ENCODE measurements at places on chromosomes 6 and 20.

DNA sequence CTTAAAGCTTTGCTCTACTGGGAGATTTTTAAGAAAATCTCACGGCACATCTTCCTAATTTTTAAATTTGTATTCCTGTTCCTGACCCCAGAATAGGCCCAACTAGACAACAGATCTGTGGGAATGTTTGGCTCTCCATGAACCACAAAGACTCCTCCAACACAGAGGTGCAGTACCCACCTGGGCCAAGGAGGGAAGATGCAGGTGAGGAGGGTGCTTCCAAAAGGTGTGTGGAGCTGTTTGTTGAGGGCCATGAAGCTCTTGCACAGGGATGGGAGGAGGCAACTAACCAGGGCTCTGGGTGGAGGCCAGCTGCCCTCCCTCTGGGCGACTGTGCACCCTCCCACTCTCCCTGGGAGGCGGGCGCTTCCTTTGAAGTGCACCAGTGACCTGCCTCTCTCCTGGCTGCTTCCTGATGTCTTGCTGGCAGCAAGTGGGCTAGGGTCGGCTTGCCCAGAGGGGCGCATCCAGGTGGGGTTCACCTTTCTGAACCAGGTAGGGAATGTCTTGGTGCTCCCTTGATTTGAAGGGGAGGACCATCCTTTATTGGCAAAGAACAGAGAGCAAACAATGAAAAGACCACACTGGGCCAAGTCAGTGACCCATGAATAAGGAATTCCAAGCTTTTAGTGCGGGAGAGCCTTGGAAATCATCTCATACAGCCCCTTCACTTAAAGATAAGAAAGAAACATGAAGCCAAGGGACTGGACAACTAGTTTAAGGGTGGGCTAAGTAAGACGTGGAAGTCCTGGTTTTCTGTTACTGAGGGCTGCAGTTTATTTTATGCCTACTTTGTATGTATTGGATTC lies 76.0 kb downstream of the ANKRD6 start:
- DNase-seq, result no peak

- no peak for DNase-seq
These were observed 100.2 kb upstream of the ARMC2 start for GRCh38 chr6:108748055-108748454.

DNA sequence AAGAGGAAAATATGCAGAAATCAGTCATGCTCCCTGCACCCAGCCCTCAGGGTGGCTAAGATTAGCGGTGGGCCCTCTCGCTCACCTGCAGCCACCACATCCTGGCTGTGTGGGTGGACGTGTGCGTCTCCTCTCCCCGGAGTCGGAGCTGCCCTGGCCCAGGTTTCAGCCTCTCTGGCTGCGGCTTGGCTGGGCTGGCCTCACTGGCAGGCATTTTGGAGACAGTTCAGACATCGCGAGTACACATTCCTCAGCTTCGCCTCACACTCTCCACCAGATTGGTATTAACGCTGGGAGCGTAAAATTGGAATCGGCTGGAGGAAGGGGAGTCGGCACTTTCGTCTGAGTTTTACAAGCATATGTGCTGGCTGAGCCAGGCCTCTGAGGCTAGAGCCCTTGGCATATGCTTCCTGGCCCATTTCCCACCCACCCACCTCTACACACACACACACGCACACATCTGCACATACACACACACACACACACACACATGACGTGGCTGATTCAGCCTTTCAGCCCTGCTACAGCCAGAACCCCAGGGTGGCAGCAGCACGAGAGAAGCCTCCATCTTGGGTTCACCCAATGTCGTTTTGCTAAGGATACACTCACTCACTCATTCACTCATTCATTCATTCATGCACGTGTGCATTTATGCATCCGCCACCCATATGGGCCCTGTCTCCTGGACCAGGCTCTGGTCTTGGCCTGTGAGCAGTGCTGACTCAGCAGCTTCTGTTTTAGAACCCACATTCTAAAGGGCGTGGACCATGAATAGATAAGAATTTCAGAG lies 42.9 kb downstream of the BCAS4 start:
- no peak for DNase-seq

- peak; percentile 32 for DNase-seq
These were observed 453 bp downstream of the KCNQ5 start for GRCh38 chr6:72622094-72622940.

- no peak for DNase-seq
These were observed 47.3 kb upstream of the ZNF133 start for GRCh38 chr20:18240997-18241396.

GRCh38 chr6:52385074-52385473 lies 23.1 kb downstream of the PAQR8 start:
- no peak for DNase-seq

GRCh38 chr6:81977486-81977885 lies 225.0 kb upstream of the TENT5A start:
- no peak for DNase-seq

GRCh38 chr20:48196001-48196400 lies 410.7 kb upstream of the SULF2 start:
- DNase-seq, result no peak

GRCh38 chr20:40961176-40961575 lies 67.4 kb upstream of the TOP1 start:
- DNase-seq, result no peak

DNA sequence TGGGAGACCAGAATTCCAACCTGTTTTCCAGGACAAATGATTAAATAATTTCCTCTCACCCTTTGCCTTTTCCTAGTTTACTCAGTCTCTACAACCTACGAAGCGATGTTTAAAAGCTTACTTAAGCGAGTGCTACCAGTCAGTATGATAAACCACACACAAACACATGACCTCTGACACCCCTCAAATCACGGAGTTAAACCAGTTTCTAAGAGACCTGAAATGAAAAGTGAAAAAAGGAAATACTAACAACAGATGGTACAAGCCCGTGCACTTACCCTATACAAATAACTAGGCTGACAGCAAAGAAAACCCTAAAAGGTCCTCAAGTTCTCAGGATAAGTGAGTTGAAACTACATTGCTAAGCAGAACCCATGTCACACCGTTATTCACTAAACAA lies 7.7 kb downstream of the TNFRSF21 start:
- no peak for DNase-seq

GRCh38 chr6:137286916-137287315 lies 67.7 kb upstream of the IFNGR1 start:
- DNase-seq, result no peak

GRCh38 chr6:54710456-54710855 lies 136.1 kb upstream of the FAM83B start:
- no peak for DNase-seq

DNA sequence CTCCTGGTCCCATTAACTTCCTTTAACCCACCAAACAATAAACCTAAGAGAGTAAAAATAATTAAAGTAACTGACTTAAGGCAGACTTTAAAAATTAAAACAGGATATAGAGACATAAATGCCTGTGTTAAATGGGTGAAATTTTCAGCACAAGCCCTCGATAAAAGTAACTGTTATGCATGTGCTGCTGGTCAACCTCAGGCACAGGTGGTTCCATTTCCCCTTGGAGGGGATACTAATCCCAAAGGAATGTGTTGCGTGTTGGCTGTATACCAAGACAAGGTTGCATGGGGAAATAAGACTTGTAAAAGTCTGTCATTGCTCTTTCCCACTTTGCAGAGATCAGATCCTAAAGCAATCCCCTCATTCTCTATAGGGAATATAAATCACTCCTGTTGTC lies 25.8 kb downstream of the HLA-A start:
- DNase-seq, result no peak

- no peak for DNase-seq
These were observed 76.9 kb downstream of the TXNDC5 start for GRCh38 chr6:7833751-7834070.

- DNase-seq, result no peak
These were observed 102.7 kb downstream of the TRDN start for GRCh38 chr6:123533862-123534648.

DNA sequence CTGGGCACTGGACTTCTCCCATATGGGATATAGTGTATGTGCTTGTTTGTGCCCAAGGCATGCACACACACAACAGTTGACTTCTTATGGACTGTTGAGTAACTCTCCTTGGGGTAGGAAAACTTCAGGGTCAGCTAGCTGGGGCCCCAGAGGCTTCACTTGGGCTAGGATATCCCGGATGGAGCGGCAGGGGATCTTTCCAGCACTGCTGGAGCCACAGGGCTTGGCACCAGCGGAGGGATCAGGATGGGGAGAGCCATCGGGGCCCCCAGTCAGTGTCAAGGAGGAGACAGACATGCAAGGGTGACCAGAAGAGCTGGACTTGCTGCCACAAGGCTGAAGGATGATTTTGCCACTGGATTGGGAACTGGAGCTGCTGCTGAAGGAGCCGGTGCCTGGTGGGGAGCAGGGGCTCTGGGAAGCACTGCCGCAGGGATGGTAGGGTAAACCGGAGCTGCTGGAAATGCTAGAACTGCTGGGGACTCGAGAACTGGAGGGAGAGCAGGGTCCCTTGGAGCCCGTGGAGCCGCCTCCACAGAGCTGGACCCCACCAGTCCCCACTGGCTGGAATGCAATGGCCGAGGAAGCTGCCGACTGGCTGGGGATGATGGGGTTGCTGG lies 1.5 kb downstream of the PSORS1C1 start:
- no peak for DNase-seq

DNA sequence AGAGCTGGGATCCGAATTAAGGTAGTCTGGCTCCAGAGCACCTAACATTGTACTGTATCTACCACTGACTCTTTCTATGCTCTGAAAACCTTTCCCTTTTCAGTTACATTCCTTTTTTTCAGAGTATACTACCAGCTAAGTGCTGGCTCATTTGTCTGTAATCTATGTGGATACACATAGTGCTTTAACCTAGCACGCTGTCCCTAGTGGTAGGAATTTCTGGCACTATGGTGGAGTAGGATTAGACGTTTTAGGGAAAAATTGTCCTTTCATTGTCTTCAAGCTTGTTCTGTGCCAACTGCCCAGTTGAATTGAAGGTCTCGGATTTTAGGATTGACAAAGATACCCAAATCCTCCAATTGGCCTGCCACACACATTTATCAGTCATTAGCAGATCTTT lies 259.1 kb upstream of the FERMT1 start:
- DNase-seq, result no peak

DNA sequence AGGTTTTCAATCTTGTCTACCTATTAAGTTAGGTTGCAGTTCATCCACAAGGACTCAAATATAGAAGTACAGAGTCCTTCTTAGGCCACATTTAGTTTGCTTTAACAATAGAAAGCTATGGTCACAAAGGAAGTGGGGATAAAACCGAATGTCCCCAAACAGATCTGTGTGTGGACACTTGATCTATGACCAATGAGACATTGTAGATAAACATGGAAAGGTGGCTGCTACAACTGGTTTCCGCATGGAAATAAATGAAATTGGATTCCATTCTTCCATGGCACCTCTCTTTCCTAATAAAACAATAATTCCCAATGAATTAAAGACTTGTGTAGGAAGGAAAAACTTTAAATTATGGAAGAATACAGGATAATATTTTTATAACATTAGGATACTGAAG lies 20.4 kb upstream of the DOK5 start:
- DNase-seq, result no peak

- no peak for DNase-seq
These were observed 68.4 kb upstream of the RBM24 start for GRCh38 chr6:17212546-17213371.

DNA sequence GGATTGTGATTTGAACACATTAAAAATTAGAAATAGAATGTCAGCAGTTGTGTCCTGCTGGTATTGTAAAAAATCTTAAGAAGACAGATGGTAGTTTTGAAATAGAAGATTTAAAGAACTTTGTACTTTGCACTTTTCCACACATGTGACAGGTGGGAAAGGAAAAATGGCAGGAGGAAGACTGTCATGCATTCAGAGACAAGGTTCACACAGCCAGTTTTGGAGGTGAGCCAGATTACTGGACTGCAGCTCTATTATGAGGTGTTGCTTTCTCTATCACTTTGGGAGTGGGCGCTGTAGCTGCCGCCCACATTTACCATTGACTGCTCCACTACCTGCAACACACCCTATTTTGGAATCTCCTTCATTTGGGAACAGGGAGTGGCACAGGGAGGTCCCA lies 12.1 kb upstream of the NDUFAF4 start:
- no peak for DNase-seq

- no peak for DNase-seq
These were observed at the start of gene FOXC1 for GRCh38 chr6:1609648-1610496. FOXC1 (plus strand) TSS chr6:1609915; CDS start chr6:1610446, 531 bp downstream.

- no peak for DNase-seq
These were observed 62.6 kb downstream of the GINS1 start for GRCh38 chr20:25470045-25470444.

- DNase-seq, result no peak
These were observed 133.9 kb downstream of the ZDHHC14 start for GRCh38 chr6:157514659-157515496.

DNA sequence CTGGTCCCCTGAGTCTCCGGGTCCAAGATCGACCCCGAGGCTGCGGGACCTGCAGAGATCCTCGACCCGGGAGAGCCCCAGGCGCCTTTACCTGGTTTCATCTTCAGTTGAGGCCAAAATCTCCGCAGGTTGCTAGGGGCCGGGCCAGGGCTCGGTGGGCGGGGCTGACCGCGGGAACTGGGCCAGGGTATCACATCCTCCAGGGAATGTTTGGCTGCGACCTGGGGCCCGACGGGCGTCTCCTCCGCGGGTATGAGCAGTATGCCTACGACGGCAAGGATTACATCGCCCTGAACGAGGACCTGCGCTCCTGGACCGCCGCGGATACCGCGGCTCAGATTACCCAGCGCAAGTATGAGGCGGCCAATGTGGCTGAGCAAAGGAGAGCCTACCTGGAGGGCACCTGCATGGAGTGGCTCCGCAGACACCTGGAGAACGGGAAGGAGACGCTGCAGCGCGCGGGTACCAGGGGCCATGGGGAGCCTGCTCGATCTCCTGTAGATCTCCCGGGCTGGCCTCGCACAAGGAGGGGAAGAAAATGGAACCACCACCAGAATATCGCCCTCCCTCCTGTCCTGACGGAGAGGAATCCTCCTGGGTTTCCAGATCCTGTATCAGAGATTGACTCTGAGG lies 53.8 kb upstream of the POLR1H start:
- DNase-seq, result no peak

- no peak for DNase-seq
These were observed 665 bp downstream of the FASTKD5 start for GRCh38 chr20:3158968-3159431.

DNA sequence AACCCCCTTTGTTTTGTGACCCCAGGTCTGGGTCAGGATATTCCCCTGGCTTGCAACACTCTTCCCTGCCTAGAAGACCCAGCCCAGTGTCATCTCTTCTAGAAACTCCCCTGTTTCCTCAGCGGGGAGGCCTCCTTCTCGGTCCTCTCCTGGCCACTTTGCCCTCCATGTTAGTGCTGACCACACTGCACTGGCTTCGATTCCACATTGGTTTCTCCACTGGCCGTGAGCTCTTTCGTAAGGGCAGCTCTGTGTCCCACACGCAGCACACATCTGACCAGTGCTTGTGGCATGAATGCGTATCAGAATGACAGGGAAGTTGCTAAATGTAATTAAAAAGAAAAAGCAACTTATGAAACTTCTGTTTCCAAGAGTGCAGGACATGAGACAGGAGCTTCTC lies 49.4 kb upstream of the FNDC1 start:
- DNase-seq, result no peak
